ENCODE measurements at places on chromosomes 16 and 17. TPM values are rescaled to one million over a fixed set of nuclear protein-coding genes. Genes with fewer than 3 reads are reported as not detected.

The KRTAP3-1 gene
- polyA plus RNA-seq = not detected

The CFAP97D1 gene
- 0.04 TPM for polyA plus RNA-seq

The GUCY2D gene
- polyA plus RNA-seq = 1.3 TPM

The FAM171A2 gene
- polyA plus RNA-seq = 6.5 TPM

The GRAP gene
- polyA plus RNA-seq = 2.9 TPM

The STX1B gene
- 1.9 TPM for polyA plus RNA-seq

The AURKB gene
- polyA plus RNA-seq = 22.6 TPM

The MYH8 gene
- polyA plus RNA-seq = 2.1 TPM

The NPTX1 gene
- polyA plus RNA-seq = 1.3 TPM

GRCh38 chr17:40430272-40431230 lies 12.7 kb upstream of the IGFBP4 start:
- H3K4me3 ChIP-seq = no peak overlapping the region
- no peaks in the 10 kb centered on the region for H3K4me1 ChIP-seq
- H3K36me3 ChIP-seq = no peaks in the 10 kb centered on the region
- no peak overlapping the region for H3K27ac ChIP-seq

DNA sequence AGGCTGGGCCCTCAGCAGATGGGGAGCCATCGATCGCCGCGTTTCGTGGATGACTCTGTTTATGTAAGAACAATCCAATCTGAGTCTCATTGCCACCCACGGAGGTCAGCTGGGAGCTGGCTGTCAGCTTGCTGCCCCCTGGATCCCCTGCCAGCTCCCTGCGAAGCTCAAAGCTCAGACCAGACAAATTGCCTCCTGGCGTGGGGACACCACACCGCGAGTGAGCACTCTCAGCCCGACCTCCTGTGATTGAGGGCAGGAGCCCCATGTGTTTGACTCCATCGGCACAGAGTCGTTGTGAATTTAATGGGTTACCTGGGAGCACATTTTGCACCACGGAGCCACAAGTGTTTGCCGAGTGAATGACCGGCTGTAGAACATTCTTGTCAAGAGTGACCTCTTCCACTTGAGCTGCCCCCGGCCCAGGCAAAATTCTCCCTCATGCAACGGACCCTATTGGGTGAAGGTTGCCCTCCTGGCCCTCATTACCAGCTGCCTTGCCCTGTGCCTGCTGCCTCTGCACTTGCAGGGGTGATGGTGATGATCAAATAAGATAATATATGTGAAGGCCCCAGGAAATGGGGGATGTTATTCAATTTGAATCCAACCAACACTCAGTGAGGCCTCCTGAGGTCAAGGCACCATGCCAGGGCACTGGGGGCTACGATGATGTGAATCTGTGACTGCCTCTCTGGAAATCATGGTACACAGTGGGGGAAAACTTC lies 7.6 kb upstream of the GFAP start:
- no peaks in the 10 kb centered on the region for H3K4me1 ChIP-seq
- no peak overlapping the region for H3K4me3 ChIP-seq
- H3K27me3 ChIP-seq = peaks cover 23% of the 10 kb centered on the region
- no peak overlapping the region for H3K27ac ChIP-seq
- peaks cover 15% of the 10 kb centered on the region for H3K36me3 ChIP-seq

DNA sequence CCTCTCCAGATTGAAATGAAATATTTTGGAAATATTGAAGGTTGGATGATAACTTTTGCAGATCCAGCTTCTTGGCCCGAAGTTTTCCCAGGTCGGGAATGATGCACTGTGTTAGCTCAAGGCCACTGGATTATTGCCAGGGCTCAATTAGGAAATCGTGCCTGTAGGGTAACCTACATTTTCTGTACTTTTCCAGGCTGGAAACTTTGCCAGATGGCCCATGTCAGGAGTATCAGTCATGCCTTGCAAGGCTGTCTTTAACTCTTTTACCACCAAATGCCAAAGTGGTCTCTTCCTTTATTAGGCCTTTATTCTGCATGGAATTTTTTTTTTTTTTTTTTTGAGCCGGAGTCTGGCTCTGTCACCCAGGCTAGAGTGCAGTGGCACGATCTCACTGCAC lies 8.9 kb upstream of the SEC14L1 start:
- H3K36me3 ChIP-seq = no peaks in the 10 kb centered on the region
- DNase-seq = no peak
- H3K27me3 ChIP-seq = no peaks in the 10 kb centered on the region

DNA sequence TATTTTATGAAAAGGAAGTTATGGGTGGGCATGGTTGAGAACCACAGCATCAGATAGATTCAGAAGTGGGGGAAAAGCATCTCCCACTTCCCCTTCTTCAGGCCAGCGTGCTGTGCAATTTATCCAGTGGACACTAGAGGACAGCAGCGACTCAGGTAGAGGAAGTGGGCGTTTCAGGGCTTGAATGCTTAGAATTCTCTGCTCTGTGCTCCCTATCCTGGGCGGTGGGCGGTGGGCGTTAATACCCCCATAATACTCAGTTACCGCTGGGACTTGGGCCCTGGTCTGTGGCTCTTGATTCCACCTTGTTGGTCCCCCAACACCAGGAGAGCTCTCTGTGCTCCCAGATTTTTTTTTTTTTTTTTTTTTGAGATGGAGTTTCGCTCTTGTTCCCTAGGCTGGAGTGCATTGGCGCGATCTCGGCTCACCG lies 3.7 kb upstream of the LYZL6 start:
- peaks cover 15% of the 10 kb centered on the region for H3K4me1 ChIP-seq
- H3K27me3 ChIP-seq = no peaks in the 10 kb centered on the region
- peak; percentile 43 for DNase-seq
- H3K4me3 ChIP-seq = peak overlapping the region; percentile 9
- no peak overlapping the region for H3K27ac ChIP-seq

- no peak overlapping the region for H3K27ac ChIP-seq
- DNase-seq = no peak
- no peaks in the 10 kb centered on the region for H3K27me3 ChIP-seq
Measured at GRCh38 chr17:61669522-61669921, 78.5 kb upstream of the NACA2 start.

- H3K27ac ChIP-seq = no peak overlapping the region
- peaks cover 2% of the 10 kb centered on the region for H3K36me3 ChIP-seq
- no peak for DNase-seq
- H3K27me3 ChIP-seq = no peaks in the 10 kb centered on the region
- H3K4me1 ChIP-seq = peaks cover 36% of the 10 kb centered on the region
Measured at GRCh38 chr16:89407925-89408300, 82.4 kb downstream of the ANKRD11 start.

DNA sequence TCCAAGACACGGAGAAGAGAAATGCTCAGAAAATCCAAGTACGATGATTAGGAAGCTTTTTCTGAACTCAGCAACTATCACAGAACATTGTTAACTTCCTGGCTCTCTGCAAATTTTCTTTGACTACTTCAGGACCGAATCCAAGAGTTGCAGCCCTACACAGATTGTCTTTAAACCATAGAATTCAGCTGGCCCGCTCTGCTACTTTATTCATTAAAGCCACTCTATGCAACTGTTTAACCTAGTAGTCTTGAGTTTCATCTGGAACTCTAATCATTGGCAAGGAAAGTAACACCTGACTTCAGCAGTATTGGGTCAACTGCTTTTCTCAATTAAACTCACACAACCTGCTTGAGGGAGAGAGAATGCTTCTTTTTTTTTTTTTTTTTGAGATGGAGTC lies 210.1 kb downstream of the SLC39A11 start:
- no peaks in the 10 kb centered on the region for H3K27me3 ChIP-seq
- no peak for DNase-seq
- H3K27ac ChIP-seq = no peak overlapping the region
- peaks cover 2% of the 10 kb centered on the region for H3K36me3 ChIP-seq
- H3K4me3 ChIP-seq = no peak overlapping the region

All from large intestine (tissue), 12 donors.